ENCODE measurements at places on chromosomes 5 and 9.

- DNase-seq: no peak
Observed at GRCh38 chr5:171840066-171840465, 54.4 kb downstream of the SMIM23 start.

DNA sequence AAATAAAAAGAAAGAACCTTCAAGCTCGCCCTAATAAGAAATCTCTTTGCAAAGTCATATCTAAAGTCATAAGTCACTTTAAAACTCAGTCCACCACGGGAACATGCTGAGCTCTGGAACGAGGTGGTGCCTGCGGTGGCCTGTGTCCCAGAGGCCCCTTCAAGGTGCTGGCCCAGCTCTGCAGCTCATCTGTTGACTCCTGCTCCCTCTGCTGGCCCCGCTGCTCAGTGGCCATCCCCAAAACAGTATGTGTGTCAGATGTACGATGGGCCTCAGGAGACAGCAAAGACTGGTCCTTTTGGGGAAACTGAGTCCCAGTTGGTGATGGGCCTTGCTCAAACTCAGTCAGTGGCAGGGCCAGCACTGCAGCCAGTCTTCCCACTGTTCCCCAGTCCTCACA, 22.8 kb upstream of the FOXB2 start:
- peak; percentile 30 for DNase-seq

DNA sequence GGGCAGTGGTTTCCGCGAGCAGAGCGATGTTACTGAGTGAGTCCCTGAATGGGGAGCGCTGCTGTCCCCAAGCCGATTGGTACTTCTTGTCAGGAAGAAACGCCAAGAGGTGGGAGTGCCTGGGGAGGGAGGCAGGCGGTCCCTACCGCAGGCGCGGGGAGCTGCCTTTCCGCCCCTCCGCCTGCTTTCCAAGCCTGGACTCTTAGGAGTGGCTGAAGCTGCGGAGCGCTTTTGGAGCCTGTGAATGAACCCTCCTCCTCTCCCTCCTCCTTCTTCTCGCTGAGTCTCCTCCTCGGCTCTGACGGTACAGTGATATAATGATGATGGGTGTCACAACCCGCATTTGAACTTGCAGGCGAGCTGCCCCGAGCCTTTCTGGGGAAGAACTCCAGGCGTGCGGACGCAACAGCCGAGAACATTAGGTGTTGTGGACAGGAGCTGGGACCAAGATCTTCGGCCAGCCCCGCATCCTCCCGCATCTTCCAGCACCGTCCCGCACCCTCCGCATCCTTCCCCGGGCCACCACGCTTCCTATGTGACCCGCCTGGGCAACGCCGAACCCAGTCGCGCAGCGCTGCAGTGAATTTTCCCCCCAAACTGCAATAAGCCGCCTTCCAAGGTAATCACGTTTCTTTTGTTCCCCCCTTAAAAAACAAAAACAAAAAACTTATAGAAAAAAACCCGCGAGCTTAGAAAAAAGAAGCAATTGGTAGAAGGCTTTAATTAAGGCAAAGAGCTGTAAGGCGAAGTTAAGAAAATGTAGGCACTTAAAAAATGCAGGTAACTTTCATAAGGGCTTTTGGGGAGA, at the start of gene VCAN:
VCAN (plus strand) TSS at position 340 of the 808 bp plus-strand sequence. CDS start 11,775 bp downstream, outside the sequence.
- DNase-seq: peak; percentile 93

DNA sequence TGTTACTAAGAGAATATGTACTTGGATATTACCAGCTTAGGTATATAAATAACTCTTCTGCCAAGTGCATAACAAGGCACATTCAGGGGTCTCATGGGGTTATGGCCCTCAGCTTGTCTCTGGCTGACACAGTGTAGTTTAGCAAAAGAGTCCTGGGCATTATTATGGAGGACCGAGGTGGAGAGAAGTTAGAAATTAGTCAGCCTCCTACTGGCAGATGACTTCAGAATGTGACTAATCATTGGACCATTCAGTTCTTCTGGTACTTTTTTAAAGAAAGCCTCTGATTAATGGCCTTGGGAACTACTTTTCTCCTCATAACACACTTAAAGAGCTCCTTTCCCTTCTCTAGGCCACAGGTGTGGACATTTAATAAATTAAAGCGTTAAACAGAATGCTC, 178.9 kb downstream of the SH3GL2 start:
- DNase-seq: no peak

- DNase-seq: peak; percentile 74
Observed at GRCh38 chr5:59745415-59745863, 148.1 kb downstream of the PDE4D start.

DNA sequence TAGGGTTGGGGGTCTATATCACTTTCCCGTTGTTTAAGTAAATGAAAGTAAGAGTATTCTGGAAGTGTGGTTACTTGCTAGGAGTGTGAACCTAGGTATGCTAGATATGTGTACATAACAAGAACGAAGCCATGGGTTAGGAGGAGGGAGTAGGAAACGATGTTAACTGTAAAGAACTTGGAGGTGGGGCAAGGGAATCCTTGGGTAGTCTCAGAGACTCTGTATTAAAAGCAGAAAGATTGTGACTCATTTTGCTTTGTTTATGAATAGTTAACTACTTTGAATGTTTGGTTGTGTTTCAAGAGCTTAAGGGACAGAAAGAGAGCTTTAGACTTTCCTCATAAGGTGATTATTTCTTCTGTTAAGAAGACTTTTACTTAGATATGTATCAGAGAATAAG, 59.9 kb downstream of the TMEM252 start:
- DNase-seq: no peak

GRCh38 chr5:9091896-9092662, 453.8 kb downstream of the SEMA5A start:
- no peak for DNase-seq

- peak; percentile 72 for DNase-seq
Observed at GRCh38 chr9:136631038-136632000, 31.4 kb upstream of the EGFL7 start.

DNA sequence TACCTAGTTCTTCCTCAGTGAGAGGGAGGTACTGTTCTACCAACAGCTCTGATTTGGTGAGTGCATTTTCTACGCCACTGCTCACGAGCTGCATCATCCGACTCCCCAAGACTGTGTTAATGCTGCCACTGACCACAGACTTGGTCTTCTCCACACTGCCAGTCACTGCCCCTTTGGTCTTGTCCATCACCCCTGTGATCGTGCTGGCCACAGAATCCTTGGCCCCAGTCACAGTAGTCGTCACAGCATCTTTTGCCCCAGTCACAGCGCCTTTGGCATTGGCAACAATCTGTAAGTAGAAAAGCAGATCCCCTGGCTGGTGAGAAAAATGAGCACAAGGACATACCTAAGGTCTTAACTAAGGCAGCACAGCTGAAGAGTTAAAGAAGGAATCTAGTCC, 6.4 kb downstream of the PLIN2 start:
- no peak for DNase-seq

DNA sequence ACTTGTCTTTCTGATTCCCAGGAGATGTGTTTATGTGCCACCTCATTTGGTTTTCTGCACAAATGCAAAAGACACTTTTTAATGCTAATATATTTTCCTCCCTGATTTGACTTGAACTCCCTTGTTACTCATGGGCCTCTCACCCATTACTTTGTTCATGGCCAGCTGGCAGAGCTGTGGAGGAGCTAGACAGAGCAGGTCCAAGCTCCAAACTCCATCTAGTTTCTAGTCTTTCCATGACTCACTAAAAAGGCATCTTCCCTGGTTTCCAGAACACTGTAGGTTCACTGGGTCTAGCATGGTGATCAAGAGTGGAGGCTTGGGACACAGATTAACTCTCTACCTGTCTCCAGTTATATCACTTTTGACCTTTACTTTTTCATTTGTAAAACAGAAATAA, 161.0 kb upstream of the SLC28A3 start:
- no peak for DNase-seq

DNA sequence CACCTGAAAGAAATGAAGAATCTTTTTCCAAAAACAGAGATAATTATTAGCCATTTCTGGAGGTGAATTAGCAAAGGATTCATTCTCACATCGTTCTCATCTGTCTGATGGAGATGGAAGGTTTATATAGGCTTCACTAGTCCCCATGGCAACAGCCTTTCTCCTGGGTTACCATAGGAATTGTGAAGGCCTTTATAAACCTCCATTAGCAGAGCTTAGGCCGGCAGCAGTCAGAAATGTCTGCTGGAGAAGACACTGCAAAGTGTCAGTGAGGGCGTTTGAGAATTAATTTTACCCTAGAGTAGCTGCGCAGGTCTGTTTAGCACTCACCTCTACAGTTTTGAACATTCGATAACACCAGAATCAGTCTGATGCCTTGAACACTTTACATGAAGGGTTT, 290.4 kb upstream of the NR4A3 start:
- no peak for DNase-seq

GRCh38 chr9:68427216-68427977, 71.0 kb downstream of the PGM5 start:
- no peak for DNase-seq

- no peak for DNase-seq
Observed at GRCh38 chr5:175680020-175680419, 22.1 kb downstream of the HRH2 start.

- no peak for DNase-seq
Observed at GRCh38 chr9:95067897-95068296, 249.6 kb downstream of the FANCC start.

DNA sequence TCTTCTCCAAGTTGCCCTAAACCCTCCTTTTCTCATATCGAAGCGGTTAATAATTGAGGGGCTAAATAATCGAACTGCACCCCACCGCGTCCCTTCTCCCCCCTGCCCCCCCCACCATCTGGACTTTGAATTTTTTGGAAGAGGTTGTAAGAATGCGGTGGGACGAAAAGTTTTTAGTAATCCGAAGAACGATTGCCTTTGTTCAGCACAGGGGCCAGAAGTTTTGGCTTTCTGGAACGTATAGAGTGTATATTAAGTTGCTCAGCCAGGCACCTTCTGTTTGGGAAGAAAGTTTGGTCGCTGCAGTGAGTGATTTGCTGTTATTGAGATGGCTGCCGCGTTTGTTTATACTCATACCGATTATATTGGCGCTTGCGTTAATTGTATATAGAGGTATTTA, 518 bp downstream of the ERBIN start:
- no peak for DNase-seq

DNA sequence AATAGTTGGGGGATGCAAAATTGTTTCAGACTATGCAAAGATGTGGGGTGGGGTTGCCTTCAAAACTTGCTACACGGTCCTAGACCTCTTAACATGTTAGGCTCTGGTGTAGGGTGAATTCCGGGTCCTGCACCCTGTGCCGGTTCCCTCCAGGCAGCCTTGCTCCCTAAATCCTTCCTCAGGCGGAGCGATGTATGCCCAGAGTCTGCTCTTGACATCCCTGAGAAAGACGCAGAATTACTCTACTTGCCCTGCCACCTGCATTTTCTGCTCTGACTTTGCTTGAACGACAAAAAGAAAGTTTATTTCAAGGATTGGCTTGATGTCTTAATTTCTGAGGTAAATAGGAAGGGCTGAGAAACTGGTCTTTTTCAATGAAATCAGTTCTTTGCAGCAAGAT, 691 bp downstream of the THBS4 start:
- no peak for DNase-seq

DNA sequence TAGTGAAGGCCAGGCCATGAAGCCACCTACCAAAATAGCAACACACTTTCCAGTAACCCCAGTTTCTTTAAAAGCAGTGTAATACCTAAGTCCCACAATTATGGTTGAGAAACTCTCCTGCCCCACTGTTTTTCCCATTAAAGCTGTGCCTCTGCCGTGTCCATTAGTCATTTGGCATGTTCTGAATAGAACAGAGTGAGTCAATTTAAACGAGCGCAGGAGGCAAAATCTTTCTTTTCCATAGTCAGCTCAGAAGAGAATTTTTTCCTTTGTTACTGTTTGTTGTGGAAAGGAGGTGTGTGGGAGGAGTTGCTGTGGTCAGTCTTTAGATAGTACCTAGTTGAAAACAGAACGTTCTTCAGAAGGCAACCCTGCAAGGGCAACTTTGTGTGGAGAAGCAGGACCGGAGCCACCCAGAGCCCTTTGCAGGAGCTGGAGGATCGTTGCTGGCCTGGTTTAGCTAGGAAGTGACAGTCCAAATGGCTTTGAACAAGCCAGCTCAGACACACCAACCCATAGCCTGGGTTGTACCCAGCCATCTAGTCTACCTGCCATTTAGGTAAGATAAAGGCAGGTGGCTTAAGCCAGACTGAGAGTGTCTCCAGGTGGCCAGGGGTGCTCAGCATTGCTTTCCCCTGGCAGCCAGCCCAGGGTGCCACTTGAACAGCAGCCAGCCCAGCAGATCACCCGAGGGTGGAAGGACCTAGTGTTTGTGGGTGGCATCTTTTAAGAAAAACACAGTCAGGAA, 30.4 kb downstream of the GADD45G start:
- DNase-seq: peak; percentile 83

DNA sequence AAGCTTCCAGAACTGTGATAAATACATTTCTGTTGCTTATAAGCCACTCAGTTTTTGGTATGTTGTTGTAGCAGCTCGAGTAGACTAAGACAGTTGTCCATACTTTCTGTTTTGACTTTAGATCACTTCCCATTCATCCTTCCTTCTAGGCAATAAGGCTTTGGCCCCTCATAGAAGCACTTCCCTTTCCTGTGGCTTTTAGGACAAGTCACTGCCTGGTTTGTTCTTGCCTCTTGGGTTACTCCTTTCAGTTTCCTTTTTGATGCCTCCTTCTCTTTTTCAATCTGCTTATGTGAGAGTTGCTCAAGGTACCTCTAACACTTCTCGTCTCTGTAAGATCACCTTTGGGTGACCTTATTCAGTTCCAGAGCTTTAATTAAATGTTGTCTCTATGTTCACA, 72.4 kb upstream of the NTRK2 start:
- DNase-seq: no peak

DNA sequence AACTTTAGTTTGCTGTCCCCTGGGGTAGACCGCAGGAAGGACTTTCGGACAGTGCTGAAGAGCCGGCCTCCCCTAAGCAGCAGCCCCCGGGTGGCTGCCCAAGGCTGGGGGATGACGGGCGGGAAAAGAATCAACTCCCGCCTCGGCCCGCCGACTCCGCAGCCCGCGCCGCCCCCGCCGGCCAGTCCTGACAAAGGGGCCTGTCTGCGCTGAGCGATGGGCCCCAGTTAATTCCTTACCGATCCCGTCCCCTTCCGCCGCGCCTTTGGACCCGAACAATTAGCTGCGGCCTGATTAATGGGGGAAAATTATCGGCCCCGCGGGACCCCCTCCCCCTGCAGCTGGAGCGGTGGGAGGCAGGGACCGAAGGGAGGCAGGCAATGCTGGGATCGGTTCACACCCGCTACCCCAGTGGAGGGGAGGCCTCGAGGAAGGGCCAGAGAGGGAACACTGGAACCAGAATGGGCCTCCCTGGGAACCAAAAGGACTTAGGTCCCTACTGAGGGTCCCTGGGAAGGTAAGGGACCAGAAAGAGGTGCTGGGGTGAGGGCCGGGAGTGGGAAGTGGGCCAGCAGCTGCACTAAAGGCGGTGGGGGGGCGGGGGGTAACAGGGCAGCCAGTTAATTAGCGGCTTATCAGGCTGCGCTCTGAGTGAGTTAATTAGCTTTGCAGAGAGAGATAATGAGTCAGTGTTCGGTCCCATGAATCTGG, 4.2 kb downstream of the ARID3C start:
- DNase-seq: no peak

GRCh38 chr5:179920175-179920574, 12.5 kb upstream of the TBC1D9B start:
- DNase-seq: no peak

- no peak for DNase-seq
Observed at GRCh38 chr5:13930541-13931171, 13.8 kb downstream of the DNAH5 start.

- peak; percentile 77 for DNase-seq
Observed at GRCh38 chr5:65721050-65721719, 724 bp downstream of the SGTB start.

GRCh38 chr5:32909207-32909606, 198.1 kb downstream of the NPR3 start:
- peak; percentile 93 for DNase-seq

- no peak for DNase-seq
Observed at GRCh38 chr9:116958881-116959280, 271.8 kb downstream of the TRIM32 start.
